Occipital lobe (tissue), 3 donors: ENCODE measurements at places on chromosomes 6 and 20. TPM values are rescaled to one million over a fixed set of nuclear protein-coding genes. Genes with fewer than 3 reads are reported as not detected.

LY6G5C gene
- 3.1 TPM for total RNA-seq

GTSF1L gene
- not detected for total RNA-seq

GJA10 gene
- total RNA-seq, result not detected

DNA sequence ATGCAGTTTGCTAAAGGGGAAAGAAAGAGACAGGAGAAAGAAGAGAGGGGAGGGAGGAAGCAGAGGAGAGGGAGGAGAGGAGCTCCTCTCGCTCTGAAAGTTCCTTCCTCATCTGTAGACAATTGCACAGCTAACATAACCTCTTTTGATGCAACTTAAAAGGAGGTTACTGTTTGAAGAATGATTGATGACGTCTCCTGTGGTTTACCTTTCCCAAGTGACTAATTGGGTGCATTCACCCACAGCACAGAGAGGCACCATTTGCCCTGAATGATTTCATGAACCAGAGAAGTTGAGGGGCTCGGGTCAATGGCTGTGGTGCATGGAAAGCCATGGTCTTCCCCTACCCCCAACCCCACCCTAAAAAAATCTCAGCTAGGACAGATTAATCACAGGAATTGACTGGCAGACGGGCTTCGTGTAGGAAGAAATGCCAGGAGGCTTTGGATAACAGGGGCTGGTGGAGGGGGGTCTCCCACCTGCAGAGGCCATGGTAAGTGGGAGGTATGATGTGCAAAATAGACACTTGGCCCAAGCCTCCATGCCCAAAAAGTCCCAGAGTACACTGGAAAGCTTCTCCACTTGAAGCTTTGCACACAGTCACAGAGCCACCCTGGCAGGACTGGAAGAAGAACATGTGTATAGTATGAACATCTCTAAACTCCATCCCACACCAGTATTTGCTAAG lies 213.7 kb downstream of the ANKRD60 start:
- DNase-seq, result no peak

- DNase-seq, result no peak
Observed at GRCh38 chr6:119671105-119671504, 321.5 kb upstream of the MAN1A1 start.

DNA sequence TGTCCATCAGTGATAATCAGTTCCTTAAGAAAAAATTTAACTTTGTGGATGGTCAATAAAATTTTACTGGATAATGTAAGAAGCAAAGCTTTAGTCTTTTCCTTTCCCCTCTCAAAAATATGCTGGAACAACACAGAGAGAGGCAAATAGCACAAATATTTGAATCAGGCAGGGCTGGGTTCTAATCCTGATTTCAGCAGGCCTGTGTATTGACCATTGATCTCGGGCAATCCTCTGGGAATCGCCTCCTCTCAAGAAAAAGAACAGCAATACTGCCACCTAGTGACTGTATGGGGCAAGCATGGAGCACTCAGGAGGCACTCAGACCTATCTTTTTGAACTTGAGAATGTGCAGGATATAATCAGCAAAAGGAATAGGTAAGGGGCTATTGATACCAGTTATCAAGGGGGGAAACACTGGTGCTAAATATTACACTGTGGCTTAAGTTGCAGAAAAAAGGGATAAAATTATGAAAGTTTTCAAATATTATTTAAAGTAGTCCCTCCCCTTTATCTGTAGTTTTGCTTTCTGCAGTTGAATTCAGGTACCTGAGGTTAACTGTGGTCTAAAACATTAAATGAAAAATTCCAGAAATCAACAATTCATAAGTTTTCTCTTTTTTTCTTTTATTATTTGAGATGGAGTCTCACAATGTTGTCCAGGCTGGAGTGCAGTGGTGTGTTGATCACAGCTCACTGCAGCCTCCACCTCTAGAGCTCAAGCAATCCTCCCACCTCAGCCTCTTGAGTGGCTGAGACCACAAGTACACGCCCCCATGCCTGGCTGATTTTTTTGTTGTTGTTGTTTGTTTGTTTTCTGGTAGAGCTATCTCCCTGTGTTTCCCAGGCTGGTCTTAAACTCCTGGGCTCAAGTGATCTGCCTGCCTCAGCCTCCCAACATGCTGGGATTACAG lies 91.8 kb upstream of the NHSL1 start:
- no peak for DNase-seq

DNA sequence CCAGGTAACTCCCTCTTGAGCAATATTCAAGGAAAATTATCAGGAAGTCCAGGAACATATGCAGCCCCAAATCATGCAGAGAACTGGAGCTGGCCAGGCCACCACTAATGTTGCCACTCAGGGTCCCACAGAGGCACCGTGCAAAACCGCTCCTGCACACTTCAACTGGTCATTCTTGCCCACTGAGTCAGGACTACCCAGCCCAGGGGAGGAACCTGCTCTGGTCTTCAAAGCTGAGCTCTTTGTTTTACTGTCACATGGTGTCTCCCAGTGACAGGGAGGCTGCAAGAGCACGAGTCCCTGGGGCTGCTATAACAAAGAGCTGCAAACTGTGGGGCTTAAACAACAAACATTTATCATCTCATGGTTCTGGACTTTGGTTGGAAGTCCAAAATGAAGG lies 336.0 kb upstream of the PRDM1 start:
- no peak for DNase-seq

- no peak for DNase-seq
Observed at GRCh38 chr6:152471456-152472265, 165.5 kb downstream of the SYNE1 start.

- no peak for DNase-seq
Observed at GRCh38 chr6:36679043-36679833, 724 bp downstream of the CDKN1A start.

- DNase-seq, result no peak
Observed at GRCh38 chr6:110823146-110823545, 7.9 kb upstream of the CDK19 start.

GRCh38 chr6:83862776-83863471 lies 3.4 kb downstream of the CYB5R4 start:
- no peak for DNase-seq

DNA sequence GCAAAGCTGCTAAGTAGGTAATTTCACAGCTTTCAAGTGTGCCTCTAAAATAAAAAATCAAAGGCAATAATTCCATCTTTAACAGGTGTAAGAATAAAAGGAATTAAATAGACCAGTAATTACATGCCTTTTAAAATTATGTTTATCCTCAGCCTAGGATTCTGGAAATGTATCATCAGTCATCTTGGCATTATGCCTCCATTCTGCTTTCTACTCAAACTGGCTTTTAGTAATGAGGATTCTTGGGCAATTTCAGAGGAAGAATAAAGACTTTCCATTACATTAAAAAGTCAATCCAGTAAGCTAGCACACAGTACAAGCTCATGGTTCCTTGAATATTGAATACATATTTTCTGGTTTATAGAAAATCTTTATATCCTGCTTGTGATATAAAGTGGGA lies 44.7 kb downstream of the GSTA2 start:
- no peak for DNase-seq

GRCh38 chr6:35919085-35919826 lies 1.6 kb downstream of the SRPK1 start:
- no peak for DNase-seq

GRCh38 chr20:22080985-22081384 lies 375.5 kb downstream of the PAX1 start:
- DNase-seq, result no peak

GRCh38 chr6:31794294-31794865 lies 1.2 kb downstream of the VARS1 start:
- DNase-seq, result no peak

GRCh38 chr20:4444404-4444803 lies 277.3 kb upstream of the PRND start:
- DNase-seq, result no peak

- DNase-seq, result peak; percentile 46
Observed at GRCh38 chr6:91669154-91669870, 1082.4 kb upstream of the MAP3K7 start.

GRCh38 chr20:41018153-41018552 lies 10.5 kb upstream of the TOP1 start:
- DNase-seq, result no peak

DNA sequence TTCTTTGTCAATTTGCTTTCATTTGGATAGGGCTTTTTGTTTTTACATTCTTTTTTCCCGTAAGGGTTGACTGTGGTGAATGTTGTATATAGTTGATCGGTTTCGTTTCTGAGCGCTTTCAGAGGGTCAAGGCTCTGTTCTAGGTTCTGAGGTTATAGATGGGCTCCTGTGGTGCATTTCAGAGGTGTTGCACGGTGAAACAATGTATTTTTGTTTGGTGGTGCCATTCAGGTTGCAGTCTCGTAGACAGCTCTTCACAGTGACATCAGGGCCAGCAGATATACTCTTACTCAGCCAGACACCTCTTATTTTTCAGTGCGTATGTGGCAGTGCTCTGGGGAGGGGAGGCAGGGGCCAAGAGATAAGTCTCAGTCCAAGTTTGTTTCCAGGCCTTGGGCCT lies 72.1 kb downstream of the SNAP91 start:
- DNase-seq, result no peak

GRCh38 chr6:141211845-141212244 lies 920.9 kb upstream of the GJE1 start:
- DNase-seq, result no peak

GRCh38 chr6:131132360-131132759 lies 2.9 kb upstream of the AKAP7 start:
- DNase-seq, result no peak

- DNase-seq, result no peak
Observed at GRCh38 chr6:26311385-26312095, 53.5 kb upstream of the BTN3A2 start.

GRCh38 chr20:13839421-13840092 lies 54.7 kb downstream of the NDUFAF5 start:
- no peak for DNase-seq
